ENCODE measurements at places on chromosomes 6 and 20. TPM values are rescaled to one million over a fixed set of nuclear protein-coding genes. Genes with fewer than 3 reads are reported as not detected.

FKBP1C gene
- total RNA-seq, result under 0.01 TPM

TCF15 gene
- total RNA-seq, result not detected

PACSIN1 gene
- total RNA-seq, result not detected

TP53RK gene
- total RNA-seq, result 25.8 TPM

TSHZ2 gene
- total RNA-seq, result not detected

CNBD2 gene
- total RNA-seq, result 1.9 TPM

C6orf118 gene
- not detected for total RNA-seq

FAM162B gene
- not detected for total RNA-seq

HUS1B gene
- 1.1 TPM for total RNA-seq

ZNF311 gene
- 1.00 TPM for total RNA-seq

TRIM10 gene
- total RNA-seq, result not detected

SOX18 gene
- total RNA-seq, result 0.34 TPM

HRH3 gene
- not detected for total RNA-seq

All from melanocyte of skin (primary cell).